Mesothelial cell of epicardium (in vitro differentiated cells): ENCODE measurements at places on chromosomes 7 and 10.

- DNase-seq = no peak
Observed at GRCh38 chr10:6868036-6868725, 288.1 kb upstream of the PRKCQ start.

GRCh38 chr10:67621834-67622233 lies 74.2 kb downstream of the CTNNA3 start:
- DNase-seq = no peak

GRCh38 chr10:82282782-82283456 lies 407.9 kb downstream of the NRG3 start:
- no peak for DNase-seq

- no peak for DNase-seq
Observed at GRCh38 chr7:23373151-23374004, 74.2 kb downstream of the MALSU1 start.

DNA sequence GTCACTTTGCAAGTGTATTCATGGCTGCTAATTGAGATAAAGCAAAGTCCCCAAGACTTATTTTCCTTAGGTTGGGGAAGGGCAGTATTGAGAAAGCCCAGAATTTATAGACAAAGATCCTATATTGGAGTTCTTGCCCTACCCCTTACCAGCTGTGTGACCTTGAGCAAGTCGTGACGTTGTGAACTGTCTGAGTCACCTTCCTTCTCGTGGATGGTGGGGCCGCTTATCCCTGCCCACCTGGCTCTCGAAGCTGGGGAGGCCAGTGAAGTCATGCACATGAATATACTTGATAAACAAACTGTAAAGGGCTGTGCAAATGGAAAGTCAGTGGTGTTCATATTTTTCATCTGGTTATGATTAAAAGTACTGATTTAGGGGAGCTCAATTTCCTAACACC lies 127.4 kb downstream of the TACC2 start:
- DNase-seq = no peak

DNA sequence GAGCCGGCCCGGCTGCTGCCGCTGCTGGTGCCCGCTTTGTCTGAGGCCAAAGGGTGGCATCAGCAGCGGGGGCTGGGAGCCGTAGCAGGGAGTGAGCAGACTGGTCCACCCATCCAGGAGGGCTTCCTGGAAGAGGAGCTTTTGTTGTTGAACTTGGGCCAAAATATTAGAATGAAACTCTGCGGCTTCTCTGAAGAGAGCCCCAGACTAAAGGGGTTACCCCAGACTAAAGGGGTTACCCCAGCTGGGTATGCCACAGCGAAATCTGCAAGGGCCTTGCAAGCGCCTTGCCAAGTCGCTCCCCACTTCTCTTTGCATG lies 154.7 kb upstream of the ZMIZ1 start:
- DNase-seq = no peak

DNA sequence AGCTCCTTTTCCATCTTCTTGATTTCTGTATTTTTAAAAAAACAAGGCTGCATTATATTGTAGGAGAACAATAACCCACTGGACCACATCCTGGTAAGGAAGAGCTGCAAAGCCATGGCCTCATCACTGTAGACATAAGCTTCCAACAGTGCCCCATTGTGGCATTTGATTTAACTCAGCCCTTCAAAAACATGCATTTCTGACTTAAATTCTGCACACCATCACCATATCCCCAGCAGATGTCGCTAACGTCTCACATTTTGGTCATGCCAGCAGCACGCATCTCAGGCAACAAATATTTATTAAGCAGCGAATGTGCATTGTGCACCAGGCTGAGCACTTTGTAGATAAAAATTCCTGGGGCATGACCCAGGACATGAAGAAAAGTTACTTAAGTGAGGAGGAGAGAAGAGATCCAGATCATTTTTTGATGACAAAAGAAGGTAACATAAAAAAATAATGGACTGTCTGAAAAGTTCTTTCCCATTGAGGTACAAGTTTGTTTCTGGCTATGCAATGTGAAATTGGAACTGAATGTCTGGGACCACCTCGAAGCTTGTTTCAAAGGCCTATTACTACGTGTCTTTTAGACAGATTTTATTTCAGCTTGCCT lies 164.6 kb upstream of the CDCA7L start:
- DNase-seq = peak; percentile 75

DNA sequence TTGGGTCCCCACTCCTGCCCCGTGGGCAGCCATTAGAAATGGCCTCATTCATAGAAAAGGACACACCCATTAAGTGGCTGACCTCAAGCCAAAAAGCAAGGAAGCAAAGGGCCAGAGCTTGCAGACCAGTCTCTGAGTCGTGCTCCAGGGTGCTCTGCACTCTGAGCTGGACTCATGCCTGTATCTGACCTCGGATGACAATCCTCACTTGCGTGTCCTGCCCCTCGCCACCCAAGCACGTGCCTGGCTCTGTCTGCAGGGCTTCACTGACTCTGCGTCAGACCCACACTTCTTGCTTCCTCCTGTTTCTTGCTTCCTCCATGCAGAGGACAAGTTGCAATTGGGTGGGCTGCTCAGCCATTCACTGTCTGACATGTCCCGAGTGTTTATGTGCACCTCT lies 138.8 kb downstream of the OAT start:
- no peak for DNase-seq

DNA sequence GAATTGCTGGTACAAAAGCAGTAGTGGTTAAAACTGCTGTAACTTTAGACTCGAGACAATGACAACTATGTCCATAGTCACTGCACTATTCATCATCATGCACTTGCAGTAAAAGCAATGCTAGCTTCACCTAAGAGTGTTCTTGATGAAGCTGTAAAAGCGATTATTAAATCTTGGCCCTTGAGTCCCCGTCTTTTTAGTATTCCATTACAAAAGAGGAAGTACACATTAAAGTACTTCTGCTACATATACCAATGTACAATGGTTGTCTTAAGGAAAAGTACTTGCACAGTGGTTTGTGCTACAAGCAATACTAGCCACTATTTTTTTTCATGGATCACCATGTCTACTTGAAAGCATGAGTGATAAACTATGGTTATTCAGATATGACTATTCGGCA lies 78.3 kb downstream of the ATAD1 start:
- no peak for DNase-seq
